SIG-M5 (cell line): ENCODE measurements at places on chromosomes 12 and 14.

- no peak for DNase-seq
Observed at GRCh38 chr12:94495445-94496115, 35.9 kb upstream of the CEP83 start.

DNA sequence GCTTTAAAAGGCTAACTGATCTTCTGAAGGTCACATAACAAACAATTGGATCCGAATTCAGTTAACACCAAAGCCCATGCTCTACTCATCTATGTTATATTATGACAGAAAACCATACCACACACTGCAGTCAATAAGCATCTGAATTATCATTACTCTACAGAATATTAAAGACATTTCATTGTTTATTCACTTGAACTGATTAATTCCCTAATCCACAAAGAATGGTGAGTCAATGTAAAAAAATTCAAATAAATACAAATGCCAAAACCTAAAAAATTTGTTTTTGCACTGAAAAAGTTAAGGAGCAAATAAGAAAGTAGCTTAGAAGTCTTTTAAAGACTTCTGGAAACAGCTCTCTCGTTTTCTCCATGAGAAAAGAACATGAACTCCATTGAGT, 13.7 kb downstream of the NID2 start:
- DNase-seq: no peak

DNA sequence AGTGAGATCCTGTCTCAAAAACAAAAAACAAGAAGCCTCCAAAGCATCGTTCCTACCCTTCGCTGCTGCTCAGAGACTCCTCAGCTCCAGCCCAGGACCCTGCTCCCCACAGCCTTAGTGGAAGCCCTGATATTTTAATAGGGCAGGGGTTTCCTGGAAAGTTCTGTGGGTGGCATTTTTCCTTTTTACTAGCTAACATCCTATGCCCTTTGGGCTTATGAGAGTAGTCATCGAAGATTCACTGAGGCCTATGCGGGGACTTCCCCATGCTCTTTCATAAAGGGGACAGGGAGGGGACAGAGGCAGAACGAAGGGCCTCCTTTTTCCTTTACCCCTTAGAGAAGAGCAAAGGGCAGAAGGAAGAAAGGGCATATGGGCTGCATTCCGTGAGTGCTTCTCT, 8.3 kb downstream of the LAG3 start:
- no peak for DNase-seq

GRCh38 chr14:32601069-32601468, 272.0 kb downstream of the AKAP6 start:
- no peak for DNase-seq

GRCh38 chr12:31527083-31527482, 63.9 kb downstream of the DENND5B start:
- no peak for DNase-seq

GRCh38 chr14:61567838-61568571, 127.3 kb upstream of the HIF1A start:
- no peak for DNase-seq

GRCh38 chr12:80943338-80943737, 5.6 kb upstream of the LIN7A start:
- DNase-seq: no peak

DNA sequence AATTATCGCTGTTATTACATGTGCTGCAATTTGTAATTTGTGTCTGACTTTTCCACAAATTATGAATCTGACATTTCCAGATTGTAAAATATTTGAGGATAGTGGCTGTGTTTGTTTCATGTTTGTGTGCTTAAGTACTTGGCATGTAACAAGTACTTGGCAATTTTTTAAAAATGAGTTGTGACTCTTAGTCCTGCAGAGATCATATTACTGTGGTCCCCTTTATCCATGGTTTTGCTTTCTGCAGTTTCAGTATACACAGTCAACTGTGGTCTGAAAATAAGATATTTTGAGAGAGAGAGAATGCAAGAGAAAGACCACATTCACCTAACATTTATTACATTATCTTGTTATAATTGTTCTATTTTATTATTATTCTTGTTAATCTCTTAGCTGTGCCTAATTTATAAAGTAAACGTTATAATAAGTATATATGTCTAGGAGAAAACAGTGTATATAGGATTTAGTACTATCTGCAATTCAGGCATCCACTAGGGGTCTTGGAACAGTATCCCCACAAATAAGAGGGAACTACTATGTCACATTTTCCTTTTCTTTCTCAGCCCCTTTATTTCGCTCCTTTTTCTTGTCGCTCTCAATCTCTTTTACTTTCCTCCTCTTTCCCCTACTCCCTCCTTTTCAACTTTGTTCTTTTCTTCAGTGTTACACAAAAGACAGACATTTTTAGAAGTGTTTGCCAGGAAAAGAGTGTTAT, 176.1 kb downstream of the FUT8 start:
- DNase-seq: no peak

DNA sequence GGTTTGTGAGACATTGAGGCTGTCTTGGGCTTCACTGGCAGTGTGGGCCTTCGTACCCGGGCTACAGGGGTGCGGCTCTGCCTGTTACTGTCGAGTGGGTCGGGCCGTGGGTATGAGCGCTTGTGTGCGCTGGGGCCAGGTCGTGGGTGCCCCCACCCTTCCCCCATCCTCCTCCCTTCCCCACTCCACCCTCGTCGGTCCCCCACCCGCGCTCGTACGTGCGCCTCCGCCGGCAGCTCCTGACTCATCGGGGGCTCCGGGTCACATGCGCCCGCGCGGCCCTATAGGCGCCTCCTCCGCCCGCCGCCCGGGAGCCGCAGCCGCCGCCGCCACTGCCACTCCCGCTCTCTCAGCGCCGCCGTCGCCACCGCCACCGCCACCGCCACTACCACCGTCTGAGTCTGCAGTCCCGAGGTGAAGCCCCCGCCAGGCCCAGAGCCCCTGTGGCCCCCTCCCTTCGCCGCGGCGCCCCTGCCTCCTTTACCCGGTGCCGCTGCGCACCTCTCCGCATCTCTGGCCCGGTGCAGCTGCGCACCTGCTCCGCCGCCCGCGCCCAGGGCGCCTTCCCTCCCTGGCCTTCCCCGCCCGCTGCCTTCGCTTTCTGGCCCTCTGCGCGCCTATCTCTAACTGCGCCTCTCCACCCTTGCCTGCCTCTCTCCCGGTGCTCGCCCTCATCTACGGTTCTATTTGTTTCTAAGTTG, at the start of gene ENO2:
Gene ENO2 (plus strand): TSS at position 335 of the 701 bp plus-strand sequence. CDS start 1,253 bp downstream, outside the sequence.
- DNase-seq: no peak

DNA sequence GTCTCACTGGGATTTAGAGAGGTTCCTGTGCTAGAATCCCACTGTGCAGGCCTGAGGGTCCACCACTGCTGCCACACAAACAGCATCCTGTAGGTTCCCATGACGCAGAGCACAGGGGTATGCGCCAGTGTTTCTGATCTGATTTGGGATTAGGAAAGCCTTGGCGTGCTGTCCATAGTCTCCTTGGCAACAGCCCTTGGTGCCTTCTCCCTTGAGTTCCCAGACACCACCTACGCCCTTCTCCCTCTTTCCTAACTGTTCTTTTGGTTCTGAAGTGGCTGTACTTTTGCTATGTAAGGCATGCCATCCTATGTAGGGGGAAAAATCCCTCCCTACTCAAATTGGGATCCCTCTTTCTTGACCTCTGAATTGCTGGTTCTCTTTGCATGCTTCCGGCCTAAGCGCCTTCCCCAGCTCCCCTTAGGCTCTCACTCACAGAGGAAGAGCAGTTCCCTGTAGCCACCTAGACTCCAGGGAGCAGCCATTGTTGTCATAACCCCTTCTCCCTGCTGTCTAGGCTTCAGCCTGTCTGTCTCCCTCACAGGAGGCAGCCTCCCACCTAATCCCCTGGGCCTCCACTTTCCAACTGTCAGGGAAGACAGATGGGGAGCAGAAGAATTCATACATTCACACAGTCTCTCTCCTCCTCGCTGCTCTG, 14.8 kb upstream of the RIC8B start:
- no peak for DNase-seq

GRCh38 chr12:4174417-4174816, 99.1 kb upstream of the CCND2 start:
- DNase-seq: no peak

DNA sequence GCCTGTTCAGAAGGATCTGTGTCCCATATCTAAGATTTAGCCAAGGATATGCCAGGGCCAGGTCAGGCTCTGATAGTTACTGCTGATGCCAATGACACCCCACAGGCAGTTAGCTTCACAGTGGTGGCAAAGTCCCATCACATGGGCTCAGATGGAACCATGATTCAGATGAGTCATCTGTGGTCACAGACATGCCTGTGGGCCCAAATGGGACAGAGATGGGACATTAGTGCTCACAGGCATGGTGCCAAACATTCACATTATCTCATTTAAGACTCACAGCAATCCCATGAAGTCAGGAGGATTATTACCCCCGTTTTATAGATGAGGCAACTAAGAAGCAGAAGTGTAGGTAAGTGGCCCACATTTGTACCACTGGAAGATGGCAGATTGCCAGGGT, 207.8 kb downstream of the DPF3 start:
- no peak for DNase-seq

DNA sequence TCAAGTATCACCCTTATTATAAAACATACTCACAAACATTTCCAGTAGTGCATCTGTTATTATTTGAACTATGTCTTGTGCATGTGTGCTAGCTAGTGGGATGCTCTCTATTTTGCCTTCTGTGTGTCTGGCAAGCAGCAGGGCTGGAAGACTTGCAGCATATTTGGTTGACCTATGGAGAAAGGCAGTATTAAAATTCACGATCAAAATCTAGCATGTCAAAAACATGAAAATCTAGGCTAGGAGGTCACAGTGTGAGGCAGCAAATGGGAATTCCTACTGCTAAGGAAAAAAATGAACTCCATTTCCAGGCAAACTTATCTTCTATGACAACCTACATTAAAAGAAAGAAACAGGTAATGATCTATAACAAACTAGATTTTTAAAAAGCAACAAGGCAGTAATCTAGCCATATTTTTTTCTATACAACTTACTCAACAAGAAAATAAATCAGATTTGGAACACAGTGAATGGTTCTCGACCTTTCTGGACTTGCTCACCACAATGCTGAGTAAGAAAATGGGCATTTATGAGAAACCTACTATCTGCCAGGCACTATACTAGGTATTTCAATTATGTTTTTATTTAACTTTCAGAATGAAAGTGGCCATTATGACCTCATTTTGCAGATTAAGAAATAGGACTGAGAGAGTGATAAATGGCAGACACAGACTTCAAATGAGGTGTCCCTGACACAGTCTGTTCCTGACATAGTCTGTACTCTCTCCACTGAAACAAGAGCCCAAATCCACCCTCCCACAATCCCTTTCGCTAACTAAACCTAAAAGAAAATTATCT, 96.8 kb downstream of the TXNDC16 start:
- no peak for DNase-seq

GRCh38 chr14:102662636-102663430, 70.4 kb downstream of the RCOR1 start:
- DNase-seq: no peak

GRCh38 chr12:131721548-131721947, 10.7 kb downstream of the SFSWAP start:
- DNase-seq: no peak

- DNase-seq: no peak
Observed at GRCh38 chr12:46786774-46787173, 39.0 kb downstream of the SLC38A4 start.

GRCh38 chr12:109631302-109631701, 57.7 kb downstream of the MVK start:
- no peak for DNase-seq

- DNase-seq: no peak
Observed at GRCh38 chr14:40345334-40345733, 913.1 kb upstream of the FBXO33 start.

- no peak for DNase-seq
Observed at GRCh38 chr12:132210223-132211055, 66.2 kb downstream of the NOC4L start.

DNA sequence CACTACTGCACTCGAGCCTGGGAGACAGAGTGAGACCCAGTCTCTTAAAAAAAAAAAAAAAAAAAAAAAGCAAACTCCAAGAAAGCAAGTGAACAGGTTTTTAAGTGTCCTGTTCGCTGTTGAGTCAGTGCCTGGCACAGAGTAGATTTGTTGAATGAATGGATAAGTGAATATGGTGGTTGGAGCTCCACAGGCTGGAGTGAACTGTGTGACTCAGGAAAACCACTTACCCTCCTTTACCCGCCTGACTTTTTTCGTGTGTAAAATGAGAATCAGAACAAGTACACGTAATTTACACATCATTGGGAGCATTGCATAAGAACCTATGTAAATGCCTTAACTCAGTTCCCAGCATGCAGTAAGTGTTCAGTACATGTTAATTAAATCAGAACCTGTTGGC, 24.0 kb upstream of the ESRRB start:
- DNase-seq: no peak

DNA sequence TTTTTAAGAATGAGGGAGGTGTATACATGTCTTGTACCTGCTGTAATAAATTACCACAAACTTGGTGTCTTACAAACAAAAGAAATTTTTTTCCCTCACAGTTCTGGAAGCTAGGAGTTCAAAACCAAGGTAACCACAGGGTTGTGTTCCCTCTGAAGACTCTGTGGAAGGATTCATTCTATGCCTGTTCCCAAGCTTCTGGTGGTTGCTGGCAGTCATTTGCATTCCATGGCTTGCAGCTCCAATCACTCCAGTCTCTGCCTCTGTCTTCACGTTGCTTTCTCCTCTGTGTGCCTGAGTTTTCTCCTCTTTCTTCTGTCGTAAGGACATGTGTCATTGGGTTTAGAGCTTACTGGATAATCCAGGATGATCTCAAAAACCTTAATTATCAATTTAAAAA, 15.4 kb upstream of the ZNF641 start:
- no peak for DNase-seq

DNA sequence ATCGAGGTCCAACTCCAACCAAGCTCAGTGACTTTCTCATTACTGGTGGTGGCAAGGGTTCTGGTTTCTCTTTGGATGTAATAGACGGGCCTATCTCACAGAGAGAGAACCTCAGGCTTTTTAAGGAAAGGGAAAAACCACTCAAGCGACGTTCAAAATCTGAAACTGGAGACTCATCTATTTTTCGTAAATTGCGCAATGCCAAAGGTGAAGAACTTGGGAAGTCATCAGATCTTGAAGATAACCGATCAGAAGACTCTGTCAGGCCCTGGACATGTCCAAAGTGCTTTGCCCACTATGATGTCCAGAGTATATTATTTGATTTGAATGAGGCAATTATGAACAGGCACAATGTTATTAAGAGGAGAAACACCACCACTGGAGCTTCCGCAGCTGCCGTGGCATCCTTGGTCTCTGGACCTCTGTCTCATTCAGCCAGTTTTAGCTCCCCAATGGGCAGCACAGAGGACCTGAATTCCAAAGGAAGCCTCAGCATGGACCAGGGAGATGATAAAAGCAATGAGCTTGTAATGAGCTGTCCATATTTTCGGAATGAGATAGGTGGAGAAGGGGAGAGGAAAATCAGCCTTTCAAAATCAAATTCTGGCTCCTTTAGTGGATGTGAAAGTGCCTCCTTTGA, 343.5 kb upstream of the RGS6 start:
- DNase-seq: no peak

DNA sequence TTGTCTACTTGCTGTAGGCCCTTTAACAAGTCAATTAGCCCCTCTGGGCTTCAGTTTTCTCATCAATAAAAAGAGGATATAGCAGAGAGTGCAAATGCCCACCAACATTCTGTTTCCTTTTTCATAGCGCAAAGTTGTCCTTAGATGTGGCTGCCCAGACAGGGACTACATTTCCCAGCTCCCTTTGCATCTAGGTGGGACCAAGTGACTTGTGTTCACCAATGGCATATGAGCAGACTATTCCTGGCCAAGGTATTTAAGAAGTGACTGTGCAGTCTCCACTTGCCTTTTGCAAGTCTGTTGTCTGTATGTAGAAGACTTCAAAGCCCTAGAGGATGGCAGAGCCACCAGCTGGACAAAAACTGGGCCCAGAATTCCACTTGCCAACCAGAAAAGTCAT, 59.7 kb downstream of the DAO start:
- no peak for DNase-seq
